ENCODE measurements at places on chromosomes 3 and 15.

- no peak for DNase-seq
Measured at GRCh38 chr3:42704136-42704841, 1.7 kb upstream of the HHATL start.

- no peak for DNase-seq
Measured at GRCh38 chr3:105771392-105771791, 97.4 kb downstream of the CBLB start.

GRCh38 chr3:194218646-194219453, 82.9 kb downstream of the HES1 start:
- DNase-seq = peak; percentile 26

GRCh38 chr3:150798122-150798618, 35.2 kb upstream of the SIAH2 start:
- DNase-seq = no peak

DNA sequence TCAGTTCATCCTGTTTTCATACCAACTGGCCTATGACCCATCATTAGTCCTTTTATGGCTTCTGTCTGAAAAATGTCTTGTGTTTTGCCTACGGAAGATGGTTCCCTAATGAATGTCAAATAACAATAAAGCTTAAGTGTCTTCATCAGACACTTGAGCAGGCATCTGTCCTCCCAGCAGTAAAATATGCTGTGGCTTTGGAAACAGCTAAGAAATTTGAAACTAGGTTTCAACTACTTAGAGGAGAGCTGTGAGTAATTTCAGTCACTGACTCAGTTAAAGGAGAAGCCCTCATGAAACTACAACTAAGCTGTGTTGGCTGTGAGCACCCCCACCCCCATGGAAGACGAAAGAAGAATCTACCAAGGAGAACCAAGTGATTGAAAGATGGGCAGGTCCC, 409.4 kb upstream of the PPP2R3A start:
- no peak for DNase-seq

- no peak for DNase-seq
Measured at GRCh38 chr3:186406669-186407635, 44.9 kb upstream of the DGKG start.

- DNase-seq = no peak
Measured at GRCh38 chr3:154759966-154760365, 320.2 kb upstream of the MME start.

DNA sequence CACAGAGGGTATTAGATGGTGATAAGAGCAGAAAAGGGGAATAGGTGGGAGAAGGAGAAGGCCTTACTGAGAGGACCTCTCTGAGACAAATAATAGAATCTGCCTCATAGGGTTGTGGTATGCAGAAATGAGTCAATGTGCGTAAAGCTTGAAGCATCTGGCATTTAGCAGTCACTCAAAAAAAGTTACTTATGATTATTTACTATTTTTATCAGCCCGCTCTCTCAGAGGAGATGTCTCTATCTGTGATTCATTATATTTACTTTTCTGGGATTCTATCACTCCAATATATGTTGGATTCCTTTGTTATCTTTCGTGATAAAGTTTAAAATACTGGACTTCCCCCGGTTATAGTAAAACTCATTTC, 4.6 kb upstream of the TM4SF1 start:
- no peak for DNase-seq

DNA sequence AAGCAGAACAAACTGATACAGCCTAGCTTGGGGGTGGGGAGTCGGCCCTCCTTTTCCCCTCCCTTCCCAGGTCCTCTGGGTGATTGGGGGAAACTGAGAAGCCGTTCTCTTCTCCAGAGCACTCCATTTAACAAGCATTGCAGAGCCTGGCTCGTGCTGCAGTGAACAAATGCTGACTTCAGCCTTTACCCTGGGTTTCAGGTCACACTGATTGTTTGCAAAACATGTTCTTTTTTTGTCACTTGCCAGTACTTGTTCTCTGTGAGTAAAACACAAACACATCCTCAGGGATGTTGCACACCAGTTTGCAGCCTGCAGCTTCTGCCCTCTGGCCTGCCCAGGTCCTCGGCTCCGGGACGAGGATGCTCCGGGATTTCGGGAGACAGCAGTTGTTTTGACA, 132.8 kb downstream of the PGPEP1L start:
- no peak for DNase-seq

GRCh38 chr3:177478170-177478867, 281.0 kb upstream of the TBL1XR1 start:
- DNase-seq = no peak

GRCh38 chr15:70127288-70127746, 29.6 kb upstream of the TLE3 start:
- DNase-seq = no peak

- DNase-seq = no peak
Measured at GRCh38 chr3:52039846-52040245, 16.5 kb downstream of the DUSP7 start.

DNA sequence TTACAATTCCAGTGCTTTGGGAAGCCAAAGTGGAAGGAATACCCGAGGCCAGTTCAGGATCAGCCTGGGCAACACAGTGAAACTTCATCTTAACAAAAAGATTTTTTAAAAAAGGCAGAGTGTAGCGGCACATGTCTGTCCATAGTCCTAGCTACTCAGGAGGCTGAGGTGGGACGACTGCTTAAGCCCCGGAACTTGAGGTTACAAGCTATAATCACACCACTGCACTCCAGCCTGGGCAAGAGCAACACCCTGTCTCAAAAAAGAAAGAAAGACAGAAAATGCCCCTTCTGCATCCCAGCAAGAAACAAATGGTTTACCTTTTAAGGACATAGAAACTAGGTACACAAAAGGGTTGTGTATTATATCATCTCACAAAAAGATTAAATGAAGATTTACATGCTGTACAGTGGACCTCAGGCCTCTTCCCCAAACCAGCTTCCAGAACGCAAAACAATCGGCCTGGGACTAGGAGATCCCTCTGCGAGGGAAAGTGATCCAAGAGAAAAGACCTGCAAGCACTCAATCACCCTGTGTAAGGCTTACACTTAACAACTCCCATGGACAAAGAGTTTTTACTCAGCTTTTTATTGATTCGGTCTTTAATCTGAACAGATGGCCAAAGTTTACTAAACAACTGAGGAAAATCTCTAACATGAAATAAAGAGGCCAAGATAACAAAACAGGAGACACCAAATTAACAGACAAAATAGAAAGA, 21.2 kb downstream of the TFDP2 start:
- DNase-seq = no peak

DNA sequence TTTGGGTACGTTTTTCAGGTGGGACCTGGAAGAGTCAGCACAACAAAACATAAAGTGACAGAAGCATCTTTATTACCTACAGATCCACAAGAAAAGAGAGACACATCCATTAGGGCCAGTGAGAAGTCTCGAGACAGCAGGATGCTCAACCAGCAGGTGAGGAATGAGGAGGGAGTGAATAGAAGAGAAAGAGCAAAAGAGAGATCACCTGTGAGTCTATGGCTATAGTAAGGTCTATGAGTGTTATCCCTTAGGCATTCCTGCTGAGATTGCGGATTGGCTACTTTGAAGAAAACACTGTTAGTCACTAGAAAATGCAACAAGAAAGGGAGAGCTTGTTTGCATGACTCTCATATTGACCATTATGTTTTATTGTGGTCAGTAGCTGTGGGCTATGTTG, 1556.2 kb upstream of the GBE1 start:
- no peak for DNase-seq

DNA sequence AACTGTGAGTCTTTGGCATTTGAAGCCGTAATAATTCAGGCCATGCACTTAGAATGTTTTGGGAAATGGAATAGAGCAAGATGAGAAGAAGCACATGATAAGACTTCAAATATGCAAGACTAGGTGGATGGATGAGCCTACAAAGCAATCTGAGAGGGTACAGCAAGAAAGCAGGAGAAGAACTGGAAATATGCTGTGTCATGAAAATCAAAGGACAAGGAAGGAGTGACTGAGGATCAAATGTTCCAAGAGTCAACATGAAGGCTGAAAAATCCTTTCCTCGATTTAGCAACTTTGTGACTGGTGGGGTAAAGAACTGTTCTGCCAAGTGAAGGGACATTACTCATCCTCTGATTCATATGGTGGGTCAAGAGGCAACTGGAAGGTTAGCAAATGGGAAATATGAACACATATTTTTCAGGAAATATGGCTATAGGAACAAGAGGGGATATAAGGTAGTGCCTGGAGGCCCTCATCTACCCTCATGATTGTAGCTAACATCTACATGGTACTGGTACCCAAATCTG, 803.7 kb upstream of the ARRDC4 start:
- no peak for DNase-seq

- peak; percentile 35 for DNase-seq
Measured at GRCh38 chr3:63818282-63819150, 583 bp upstream of the C3orf49 start.

GRCh38 chr3:137259701-137260100, 301.9 kb downstream of the IL20RB start:
- DNase-seq = no peak

- no peak for DNase-seq
Measured at GRCh38 chr15:70453766-70454165, 309.6 kb downstream of the UACA start.

GRCh38 chr3:119660474-119661440, at the start of gene POPDC2:
TSS of gene POPDC2 (minus strand) at chr3:119660589. CDS start at chr3:119660423, 166 bp downstream.
- no peak for DNase-seq

DNA sequence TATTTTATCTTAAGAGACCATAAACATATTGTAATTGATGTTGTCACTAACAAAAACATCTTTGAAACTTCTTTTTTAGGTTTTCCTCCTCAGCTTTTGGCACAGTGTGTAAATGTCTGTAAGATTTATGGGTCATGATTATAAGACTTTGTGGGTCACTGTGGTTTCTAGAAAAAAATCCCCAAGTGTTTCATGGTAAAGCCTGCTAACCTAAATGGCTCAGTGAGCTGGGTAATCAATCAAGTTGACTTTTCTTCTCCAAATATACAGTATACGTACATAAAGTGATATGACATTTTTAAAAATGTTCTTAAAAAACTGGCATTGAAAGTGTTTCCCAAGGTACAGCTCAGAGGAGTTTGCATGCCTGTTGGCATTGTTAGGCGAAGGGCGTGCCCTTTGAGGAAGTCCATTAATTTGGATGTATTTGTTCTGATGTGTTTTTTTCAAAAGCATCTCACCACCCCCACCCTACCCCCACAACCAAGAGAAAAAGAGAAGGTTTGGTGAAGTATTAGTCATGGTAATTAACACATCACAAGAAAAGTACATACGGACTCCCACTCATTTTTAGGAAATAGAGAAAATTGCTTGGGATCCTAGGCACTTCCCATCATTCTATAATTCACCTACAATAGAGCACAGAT, 385.4 kb upstream of the LRRC3B start:
- no peak for DNase-seq

GRCh38 chr3:11363715-11364114, 91.5 kb downstream of the ATG7 start:
- no peak for DNase-seq

DNA sequence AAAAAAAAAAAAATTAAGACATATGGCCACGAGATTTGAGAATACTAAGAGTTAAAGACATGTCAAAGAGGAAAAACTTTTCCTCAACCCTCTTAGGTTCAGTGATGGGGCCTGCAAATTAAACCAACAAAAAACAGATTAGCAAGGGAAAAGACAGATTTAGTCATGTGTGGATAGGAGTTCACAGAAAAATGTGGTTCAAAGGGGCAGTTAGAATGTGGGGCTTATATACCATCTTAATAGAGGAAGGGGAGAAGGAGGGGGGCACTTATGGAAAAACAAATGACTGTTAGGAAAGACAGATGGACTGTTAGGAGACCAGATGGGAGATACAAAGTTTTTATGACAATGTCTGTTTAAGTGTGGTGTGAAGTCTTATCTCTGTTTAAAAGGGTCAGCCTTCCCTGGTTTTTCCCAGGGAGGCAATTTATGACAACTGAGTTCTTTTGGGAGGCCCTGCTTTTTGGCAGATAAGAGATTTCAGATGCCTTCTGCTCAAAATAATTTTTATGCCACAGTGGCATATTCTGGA, 68.7 kb upstream of the FURIN start:
- no peak for DNase-seq

DNA sequence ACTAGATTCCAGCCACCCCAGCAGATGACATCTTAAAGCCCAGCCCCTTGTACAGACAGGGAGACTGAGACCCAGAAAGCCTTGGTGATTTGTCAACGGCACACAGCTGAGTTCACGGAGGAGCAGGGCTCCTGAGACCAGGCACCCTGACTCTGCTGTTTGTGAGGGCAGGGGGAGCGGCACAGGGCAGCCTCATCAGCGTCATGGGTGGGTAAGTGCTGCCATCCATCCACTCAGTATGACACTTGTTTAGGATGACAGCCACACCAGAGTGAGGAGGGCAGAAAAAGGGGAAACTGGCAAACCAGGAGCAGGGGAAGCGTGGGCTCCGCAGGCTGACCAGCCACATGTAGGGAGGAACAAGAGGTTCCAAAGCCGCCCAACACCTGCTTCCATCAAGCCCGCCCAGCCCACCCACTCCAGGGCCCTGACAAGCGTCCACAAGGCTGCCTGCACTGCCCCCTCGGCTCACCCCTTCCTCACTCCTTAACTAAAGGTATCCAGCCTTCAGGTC, 19.9 kb downstream of the RBPMS2 start:
- no peak for DNase-seq

DNA sequence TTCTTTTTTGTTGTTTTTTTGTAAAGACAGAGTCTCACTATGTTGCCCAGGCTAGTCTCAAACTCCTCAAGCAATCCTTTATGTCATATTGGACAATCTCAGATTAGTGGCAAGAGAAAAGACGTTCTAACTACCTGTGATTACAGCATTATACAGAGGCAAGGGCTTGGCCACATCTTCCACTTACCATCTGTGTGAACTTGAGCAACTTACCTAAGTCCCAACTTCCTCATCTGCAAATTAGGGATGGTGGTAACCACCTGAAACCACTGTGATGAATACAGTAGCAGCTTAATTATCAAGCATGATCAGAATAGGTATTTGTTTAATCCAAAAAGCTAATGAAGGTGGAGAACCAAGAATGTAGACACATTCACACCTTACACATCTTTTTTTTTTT, 16.1 kb downstream of the LRRC2 start:
- no peak for DNase-seq

- no peak for DNase-seq
Measured at GRCh38 chr3:107574650-107575049, 51.9 kb downstream of the BBX start.

DNA sequence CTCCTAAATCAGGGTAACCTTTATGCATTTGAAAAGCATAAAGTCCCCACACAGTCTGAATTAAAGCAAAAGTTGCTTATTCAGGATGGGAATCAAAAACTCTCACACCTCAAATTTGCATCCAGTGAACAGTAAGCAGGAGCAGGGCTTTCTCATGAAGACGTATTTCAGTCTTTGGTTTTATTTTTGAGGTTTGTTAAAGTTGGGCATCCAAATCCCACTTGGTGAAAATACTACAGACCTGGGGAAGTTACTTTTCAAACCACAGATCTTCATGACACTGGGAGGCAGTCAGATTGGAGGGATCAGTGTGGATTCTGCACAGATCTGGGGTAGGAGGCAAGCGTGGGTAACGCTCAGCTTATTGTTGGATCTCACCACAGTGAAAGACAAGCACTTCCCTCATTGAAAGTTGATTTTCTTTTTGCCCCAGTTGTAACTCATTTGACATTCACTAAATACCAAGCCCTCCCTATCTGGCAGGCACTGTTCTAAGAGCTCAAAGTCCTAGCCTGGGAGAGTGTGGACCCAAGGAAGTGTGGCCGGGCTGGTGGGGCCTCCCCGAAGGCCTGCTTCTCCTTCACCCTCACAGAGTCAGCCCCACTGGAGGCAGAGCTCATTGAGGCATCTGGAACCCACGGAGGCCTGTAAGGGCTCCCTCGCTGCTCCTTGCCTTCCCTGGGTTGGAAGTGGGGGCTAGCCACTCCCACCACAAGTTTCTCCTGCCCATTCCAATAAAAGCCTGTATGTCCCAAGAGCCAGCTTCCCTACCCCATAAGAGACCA, 783 bp upstream of the ISG20 start:
- DNase-seq = no peak
